ENCODE measurements at places on chromosomes 5 and 9. TPM values are rescaled to one million over a fixed set of nuclear protein-coding genes. Genes with fewer than 3 reads are reported as not detected.

The GHR gene
- 14.7 TPM for total RNA-seq

The AGXT2 gene
- not detected for total RNA-seq

The SOHLH1 gene
- not detected for total RNA-seq

The CCNO gene
- not detected for total RNA-seq

- no peak for DNase-seq
These were observed 20.1 kb upstream of the SPINK1 start for GRCh38 chr5:147851578-147851977.

DNA sequence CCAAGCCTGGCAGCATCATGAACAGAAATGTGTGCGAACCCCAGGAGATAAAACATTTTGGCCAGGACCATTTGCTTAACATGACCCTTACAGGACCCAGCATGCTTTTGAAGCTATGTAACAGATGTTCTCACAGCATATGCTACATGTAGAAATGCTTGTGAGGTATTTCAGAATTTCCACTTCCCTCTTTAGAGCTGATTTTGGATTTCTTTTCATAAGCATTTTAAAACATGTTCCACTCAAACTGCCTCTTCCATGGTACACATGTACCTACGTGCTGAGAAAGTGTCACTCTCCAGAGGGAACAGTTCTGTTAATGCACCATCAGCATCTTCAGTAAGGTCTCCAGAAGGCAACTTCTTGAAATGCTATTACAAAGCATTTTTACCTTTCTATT, 15.7 kb upstream of the TSSK1B start:
- no peak for DNase-seq

GRCh38 chr5:173689737-173690360, 73.4 kb upstream of the BOD1 start:
- DNase-seq = no peak

DNA sequence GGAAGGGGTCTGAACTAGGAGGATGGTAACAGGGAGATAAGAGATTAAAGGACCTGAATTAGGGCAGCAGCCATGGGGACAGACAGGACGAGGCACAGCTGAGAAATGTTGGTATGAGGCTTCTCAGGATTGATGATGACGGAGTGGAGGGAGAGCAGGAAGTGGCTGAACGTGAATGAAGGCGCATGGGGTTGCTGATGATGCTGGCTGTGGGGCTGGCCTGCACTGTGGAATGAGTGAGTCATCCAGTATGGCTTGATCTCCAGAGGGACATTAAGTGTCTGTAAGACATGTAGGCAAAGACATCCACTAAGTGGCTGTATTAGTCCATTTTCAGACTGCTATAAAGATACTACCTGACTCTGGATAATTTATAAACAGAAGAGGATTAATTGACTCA, 256.4 kb downstream of the ICE1 start:
- DNase-seq = peak; percentile 70

- peak; percentile 60 for DNase-seq
These were observed 115.2 kb upstream of the SARDH start for GRCh38 chr9:133853331-133853730.

DNA sequence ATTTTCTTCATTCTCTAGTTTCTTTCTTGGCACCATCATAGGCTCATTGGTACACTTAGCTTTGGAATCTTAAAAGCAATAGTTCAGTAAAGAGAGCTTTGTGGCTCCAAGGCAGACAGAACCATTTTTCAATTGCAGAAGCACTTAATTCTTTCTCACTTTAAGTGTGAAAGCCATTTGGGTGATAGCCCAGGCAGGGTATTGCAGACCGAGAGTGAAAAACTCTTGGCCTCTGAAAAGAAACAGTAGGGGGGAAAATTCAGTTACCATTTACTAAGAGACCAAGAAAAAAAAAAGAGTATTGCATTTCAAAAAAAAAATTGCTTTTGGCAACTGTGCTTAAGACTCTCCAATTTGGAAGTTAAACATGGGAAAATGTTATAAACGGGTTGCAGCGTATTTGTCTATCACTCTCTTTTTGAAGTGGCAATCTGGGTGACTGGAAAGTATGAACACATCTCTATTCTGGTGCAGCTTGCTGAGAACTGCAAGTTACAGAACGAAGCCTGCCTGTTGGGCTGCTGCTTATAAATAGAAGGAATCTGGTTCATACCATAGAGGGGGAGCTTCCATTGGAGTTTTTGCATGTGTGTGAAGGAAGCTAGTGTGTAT, 170.5 kb downstream of the TLE4 start:
- DNase-seq = no peak

- DNase-seq = no peak
These were observed 373.1 kb upstream of the WWC1 start for GRCh38 chr5:167918184-167918812.

- no peak for DNase-seq
These were observed 41.9 kb downstream of the NIM1K start for GRCh38 chr5:43233946-43234345.

DNA sequence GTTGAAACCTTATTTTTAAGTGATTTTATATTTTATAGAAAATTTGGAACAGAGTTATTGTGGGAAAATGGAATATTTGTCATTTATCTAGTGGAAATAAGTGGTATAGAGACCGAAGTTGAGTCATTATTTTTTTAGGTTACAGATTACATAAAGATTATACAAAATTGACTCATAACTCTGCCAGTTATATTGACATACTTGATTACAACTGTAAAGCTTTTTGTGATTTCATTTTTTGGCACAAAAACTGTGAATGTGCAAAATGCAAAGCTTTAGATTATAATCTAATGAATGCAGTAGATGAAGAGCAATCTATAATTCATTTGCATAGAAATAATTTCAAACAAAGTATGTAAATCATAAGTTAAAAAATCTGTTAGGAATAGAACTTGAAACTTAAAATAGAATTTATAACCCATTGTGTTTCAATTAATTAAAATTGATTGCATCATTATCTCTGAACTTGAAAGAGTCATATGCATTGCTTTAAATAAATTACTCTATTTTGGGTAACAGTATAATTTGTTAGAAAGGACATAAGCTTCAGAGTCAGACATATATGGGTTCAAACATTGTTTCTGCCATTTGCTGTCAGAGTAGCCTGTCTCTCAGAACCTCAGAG, 280.4 kb downstream of the FER start:
- DNase-seq = no peak

- DNase-seq = peak; percentile 92
These were observed 5.5 kb upstream of the CDHR2 start for GRCh38 chr5:176543428-176544182.

GRCh38 chr5:84088996-84089395, 295.7 kb downstream of the EDIL3 start:
- no peak for DNase-seq

DNA sequence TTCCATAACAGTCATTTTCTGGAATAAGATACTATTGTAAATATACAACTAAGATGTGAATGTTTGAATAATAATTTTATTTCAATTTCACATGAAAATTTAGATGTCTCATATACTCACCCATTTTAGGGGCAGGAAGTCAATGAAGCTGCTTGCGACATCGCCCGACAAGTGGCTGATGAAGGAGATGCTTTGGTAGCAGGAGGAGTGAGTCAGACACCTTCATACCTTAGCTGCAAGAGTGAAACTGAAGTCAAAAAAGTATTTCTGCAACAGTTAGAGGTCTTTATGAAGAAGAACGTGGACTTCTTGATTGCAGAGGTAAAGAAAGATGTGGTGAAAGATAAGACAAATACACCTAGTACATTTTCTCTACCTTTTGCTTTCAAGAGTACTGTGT, 8.6 kb downstream of the BHMT start:
- DNase-seq = no peak

DNA sequence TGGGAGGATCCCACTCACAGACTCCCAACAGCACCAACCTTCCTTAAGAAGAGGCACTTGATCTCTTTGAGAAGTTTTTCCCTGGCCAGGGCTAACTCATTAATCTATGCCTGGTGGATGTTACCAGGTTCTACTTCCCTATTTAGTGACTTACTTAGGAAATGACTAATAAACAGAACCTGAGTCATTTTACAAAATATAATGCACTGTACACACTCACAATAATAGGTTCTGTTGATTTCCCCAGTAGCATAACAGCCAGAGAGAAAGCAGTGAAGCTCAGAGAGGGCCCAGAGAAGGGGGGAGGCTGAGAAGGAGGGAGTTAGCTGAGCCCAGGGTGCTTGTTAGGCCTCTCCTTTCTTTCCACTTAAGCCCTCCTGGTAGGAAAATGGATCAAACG, 27.1 kb downstream of the FRMD3 start:
- DNase-seq = no peak

DNA sequence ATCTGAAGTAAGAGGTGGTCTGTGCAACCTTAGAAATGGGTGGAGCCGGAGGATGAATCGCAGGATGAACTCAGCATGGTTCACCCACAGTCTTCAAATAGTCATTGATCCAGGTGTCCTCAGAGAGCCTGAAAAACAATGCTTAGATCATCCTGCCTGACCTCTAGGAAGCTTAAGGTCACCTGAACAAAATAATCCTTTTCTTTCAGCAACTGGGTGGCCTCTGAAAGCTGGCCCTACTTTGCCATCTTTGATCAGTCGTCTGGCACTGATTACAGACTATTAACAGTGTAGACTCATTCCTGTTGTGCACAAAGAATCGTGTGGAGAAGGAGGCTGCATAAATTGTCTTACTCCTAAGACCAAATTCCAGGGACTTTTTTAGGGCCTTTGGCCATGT, 50.7 kb downstream of the PIP5K1B start:
- no peak for DNase-seq

DNA sequence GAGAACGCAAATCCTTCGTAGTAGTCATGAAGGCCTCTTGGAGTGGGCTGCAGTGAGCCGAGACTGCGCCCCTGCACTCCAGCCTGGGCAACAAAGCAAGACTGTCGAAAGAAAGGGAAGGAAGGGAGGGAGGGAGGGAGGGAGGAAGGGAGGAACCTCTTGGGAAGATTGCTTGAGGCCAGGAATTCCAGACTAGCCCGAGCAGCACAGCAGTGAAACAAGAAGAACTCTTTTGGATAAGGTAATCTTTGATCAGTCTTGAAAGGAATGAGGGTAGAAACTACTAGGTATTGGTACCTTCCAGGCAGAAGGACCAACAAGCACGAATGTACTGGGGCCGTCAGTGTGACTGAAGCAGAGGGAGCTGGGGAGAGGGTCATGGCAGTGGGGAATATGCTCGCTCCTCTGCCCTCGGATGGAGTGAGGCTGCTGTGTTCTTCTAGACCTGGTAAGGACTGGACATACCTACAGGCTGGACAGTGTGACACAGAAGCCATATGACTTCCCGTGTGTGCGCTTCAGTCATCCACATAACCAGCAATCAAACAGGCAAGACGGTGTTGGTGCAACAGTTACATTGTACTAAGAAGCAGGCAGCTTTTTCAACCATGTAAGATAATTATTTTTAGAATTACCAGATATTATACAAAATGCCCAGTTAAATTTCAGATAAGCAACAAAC, 45.2 kb downstream of the P4HA2 start:
- DNase-seq = no peak

DNA sequence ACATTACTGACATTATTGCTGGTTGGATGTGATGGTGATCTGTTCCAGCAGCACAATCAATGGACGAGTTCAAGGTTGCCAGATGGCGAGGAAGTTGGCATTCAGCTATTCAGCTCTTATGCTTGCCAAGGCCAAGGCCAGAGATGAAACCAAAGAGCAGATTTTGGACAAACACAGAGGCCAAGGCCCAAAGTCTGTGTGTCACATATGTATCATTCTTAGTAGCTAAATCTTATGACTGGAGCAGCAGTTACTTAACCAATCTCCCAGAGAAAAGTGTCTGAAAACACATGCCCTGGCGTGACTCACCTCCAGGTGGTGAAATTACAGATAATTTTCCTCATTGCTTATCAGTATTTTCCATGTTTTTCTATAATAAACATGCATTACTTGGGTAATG, 189.0 kb upstream of the EGFLAM start:
- DNase-seq = no peak

GRCh38 chr9:90287567-90288274, 354.9 kb downstream of the DIRAS2 start:
- DNase-seq = no peak

- no peak for DNase-seq
These were observed 4.2 kb upstream of the PFN3 start for GRCh38 chr5:177404641-177405179.

- no peak for DNase-seq
These were observed 452.3 kb upstream of the PTGER4 start for GRCh38 chr5:40227366-40227765.

DNA sequence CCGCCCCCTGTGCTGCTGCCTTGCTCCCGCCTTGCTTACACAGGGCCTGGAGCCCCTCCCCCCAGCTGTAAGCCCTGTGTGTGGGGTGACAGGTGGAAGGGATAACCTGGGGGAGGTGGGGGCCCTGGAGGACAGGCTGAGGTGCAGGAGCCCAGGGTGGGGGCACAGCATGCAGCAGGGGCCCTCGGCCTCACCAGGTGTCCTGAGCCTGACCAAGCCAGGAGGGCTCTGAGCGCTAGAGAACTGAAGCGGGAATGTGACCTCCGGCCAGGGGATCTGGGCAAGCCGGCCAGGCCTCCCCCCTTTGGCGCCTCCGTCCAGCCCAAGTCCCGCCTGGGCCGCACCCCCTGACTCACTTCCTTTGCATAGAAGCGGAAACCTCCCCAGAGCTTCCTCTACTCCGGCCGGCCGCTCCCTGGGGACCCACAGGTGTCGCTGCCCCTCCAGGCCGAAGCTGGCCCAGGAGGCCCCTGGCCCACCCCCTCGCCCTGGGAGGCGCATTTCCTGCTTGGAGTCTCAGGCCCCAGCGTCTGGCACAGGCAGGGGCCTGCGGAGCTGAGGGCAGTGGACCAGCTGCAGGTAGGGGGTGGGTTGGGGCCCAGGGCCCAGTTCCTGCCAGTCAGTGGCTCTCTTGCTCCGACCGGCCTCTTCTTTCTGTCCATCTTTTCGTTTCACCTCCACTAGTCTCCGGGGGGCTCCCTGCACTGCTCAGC, at the start of gene TOR4A:
Gene TOR4A, plus strand, starts transcription at position 398 of the 713 bp plus-strand sequence. CDS start 964 bp downstream, outside the sequence.
- DNase-seq = peak; percentile 94

DNA sequence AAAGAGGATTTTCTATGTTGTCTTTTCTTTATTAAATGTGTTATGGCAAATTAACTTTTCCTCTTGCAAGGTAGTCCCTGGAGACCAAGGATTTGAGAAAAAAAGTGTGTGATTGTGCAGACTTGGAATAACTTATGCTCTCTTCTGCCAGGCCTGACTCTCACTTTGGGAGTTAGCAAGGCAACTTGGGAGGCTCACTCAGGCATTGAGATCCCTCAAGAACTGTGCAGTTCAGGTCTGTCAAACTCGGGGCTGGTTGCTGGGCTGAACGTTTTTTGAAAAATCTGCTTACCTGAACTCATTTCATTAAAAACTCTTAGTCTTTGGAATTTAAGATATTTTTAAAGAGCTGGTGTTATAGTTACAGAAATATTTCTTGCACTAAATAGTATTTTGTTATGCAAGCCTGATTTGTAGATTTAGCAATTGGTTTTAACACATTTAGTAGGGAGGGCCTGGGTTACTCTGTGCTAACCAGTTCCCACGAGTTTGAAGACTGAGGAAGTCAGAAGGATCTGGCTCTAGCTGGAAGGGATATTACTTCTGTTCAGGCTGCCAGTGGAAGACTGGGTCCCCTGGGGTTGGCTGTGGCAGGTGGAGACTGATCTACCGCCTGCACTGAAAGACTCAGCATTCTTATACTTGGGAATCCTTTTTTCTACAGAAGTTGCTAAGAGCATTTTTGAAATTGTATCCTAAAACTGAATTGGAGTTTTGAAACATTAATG, 150.4 kb upstream of the PCSK5 start:
- DNase-seq = no peak

GRCh38 chr5:143987264-143987663, 175.3 kb downstream of the HMHB1 start:
- DNase-seq = no peak

- DNase-seq = no peak
These were observed 267.7 kb downstream of the NTRK2 start for GRCh38 chr9:84937180-84937579.

Measured in Right ventricle myocardium inferior (tissue), 1 donor.